Suppressor macrophage (primary cell): ENCODE measurements at places on chromosomes 6 and 20.

- DNase-seq = no peak
Measured at GRCh38 chr20:9417665-9418064, 96.7 kb upstream of the LAMP5 start.

GRCh38 chr20:57429580-57430200, 38.5 kb downstream of the RBM38 start:
- peak; percentile 81 for DNase-seq

GRCh38 chr20:61723529-61724257, 342.0 kb downstream of the TAF4 start:
- DNase-seq = no peak

DNA sequence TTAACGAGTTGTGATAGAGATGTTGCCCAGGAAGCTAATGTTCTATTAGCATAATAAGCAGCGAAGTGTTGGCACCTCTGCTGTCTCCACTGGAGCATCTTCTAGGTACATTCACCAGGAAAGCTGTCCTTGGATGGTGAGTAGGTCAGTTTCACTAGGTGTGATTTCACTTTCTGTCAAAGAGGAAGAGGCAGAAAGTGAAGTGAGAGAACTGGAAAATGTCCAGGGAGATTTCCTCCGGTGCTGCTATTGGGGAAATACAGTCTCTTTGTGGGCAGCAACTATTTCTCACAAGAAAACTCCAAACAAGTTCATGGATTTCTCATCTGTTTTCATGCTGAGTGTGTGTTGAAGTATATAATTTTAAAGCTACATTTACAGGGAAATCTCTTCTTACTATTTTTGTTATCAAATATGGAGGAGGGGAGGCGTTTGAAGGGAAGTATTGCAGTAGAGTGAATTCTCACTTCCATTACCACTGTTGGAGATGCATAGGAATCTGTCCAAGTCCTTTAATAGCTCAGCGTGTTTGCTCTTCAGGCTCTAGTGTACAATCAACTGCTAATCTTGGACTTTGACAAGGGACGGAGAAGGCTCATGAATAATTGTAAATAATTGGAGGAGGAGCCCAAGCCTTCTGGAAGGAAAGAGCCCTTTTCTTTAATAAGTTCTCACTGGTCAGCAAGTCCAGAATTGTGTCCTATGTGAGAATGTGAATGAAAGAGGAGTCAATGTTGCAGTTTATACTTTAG, 16.1 kb upstream of the TSBP1 start:
- no peak for DNase-seq

GRCh38 chr6:107714104-107714503, 110.0 kb downstream of the SCML4 start:
- no peak for DNase-seq

DNA sequence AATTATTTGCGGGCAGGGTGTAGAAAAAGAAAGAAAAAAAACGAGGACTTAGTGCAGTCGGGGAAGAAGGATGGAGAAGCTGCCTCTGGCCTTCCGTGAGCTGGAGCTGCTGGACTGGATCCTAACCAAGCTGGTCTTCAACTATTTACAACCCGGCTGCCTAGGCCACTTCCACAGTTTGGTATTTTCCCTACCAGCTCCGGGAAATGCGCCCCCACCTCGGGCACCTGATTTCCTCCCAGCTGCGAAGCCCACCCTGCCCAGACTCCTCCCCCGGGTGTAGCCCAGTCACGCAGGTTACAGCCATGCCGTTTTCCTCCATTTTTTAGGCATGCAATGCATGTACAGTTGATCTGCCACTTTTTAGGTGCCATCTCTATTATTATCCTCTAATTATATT, 21.2 kb downstream of the THEMIS start:
- DNase-seq = no peak

GRCh38 chr6:132741281-132741680, 16.4 kb downstream of the VNN2 start:
- no peak for DNase-seq

GRCh38 chr20:17726902-17727301, 27.1 kb downstream of the BANF2 start:
- DNase-seq = no peak

DNA sequence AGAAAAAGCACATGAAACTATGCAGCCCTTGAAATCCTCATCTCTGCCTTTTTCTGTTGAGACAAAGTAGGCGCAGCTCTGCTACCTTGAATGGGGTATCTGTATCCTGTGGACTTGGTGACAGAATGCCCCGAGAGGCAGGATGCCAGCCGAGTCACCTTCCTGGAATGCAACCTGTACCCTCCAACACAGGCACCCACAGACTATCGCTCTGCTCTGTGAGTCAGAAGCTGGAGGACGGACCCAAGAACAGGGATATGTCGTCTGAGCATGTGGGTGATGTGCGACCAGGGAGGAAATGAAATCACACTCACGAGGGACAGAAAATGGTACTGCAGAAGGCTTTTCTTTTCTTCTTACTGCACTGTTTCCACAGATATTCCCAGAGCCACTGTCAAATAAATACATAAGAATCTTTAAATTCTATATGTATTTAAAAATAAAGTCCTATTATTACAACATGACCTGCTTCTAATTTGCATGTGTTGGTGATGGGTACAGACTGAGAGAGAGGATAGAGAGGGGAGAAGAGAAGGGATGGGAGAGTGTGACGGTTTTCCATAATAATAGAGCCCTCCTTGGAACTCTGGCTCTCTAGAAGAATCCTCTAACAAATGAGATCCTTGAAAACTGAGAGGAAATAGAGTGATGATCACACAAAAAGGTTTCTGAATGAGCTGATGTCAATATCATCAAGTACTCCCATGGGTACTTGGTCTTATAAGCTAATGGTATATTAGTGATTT, 308.1 kb downstream of the FOXC1 start:
- peak; percentile 80 for DNase-seq

- no peak for DNase-seq
Measured at GRCh38 chr6:149045404-149045803, 272.1 kb upstream of the TAB2 start.

- DNase-seq = no peak
Measured at GRCh38 chr6:34373511-34373910, 19.0 kb downstream of the NUDT3 start.

- peak; percentile 91 for DNase-seq
Measured at GRCh38 chr6:28981833-28982475, 23.2 kb downstream of the ZNF311 start.

DNA sequence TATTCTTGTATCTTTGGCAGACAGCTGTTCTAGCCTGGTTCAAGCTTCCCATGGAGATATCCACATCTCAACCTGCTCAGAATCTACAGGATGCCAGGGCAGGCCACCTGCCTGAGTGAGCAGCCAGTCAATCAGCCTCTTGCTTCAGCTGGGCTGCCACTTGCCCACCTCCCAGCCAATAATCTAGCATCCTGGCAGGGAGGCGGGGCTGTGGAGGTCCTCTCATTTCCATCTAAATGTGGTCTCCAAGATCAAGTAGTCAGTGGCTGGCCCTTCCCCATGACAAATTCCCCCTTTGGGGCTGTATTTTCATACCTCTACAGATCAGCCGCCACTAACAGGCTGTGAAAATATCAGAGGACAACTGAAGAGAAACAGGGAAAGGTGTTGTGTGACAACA, 33.0 kb upstream of the SPDEF start:
- no peak for DNase-seq

DNA sequence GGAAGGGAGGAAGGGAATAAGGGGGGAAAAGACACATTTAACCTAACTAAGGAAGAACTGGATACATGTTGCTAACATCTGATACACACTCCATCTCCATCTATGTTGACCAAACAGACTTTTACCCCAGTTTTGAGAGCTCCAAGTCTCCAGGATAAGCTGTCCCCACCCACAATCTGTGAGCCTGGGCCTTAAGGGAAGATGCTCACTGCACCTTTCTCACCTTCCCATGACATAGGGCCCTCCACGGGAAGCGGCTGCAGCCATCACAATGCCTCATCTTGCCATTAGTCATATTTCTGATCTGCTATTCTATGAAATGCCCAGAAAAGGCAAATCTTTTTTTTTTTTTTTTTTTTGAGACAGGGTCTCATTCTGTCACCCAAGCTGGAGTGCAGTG, 126.6 kb upstream of the SALL4 start:
- DNase-seq = no peak

- DNase-seq = no peak
Measured at GRCh38 chr6:42403831-42404230, 47.9 kb downstream of the TRERF1 start.

DNA sequence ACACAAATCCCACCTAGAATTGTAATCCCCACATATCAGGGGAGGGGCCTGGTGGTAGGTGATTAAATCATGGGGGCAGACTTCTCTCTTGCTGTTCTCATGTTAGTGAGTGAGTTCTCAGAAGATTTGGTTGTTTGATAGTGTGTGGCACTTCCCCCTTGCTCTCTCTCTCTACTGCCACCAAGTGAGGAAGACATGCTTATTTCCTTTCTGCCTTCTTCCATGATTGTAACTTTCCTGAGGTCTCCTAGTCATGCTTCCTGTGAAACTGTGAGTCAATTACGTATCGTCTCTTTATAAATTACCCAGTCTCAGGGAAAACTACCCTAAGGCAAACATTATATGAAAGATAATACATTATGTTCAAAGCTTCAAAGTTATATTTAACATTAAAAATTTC, 1297.5 kb upstream of the CITED2 start:
- DNase-seq = no peak

DNA sequence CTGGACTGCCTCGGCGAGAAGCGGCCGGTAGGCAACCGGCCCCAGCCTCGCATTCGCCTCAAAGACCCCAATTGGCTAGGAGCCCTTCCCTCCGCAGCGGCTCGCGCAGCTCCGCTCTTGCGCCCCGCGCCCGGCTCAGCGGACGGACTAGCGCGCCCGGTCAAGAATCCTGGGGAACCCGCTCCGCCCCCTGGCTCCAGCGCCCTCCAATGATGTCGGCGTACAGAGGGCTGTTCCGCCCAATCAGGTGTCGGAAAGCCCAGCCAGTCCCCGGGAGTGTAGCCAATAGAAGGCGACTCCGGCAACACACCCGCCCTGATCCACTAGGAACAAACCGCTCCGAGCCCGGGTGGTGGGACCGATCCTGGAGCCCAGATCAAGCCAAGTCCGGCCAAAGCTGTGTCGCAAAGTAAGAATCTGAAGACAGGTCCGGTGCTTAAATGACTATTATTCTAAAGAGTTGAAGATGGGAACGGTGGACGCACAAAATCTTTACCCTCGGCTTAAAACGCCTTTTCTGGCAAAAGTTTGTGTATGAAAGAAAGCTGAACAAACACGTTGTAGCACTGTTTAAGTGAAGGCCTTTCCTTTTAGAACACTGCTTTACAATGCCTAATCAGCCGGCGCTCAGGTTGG, 132.2 kb downstream of the OGFRL1 start:
- DNase-seq = peak; percentile 91
